ENCODE measurements at places on chromosomes 1 and 21.

- DNase-seq, result no peak
Measured at GRCh38 chr1:156226116-156226538, 13.3 kb downstream of the PMF1 start.

DNA sequence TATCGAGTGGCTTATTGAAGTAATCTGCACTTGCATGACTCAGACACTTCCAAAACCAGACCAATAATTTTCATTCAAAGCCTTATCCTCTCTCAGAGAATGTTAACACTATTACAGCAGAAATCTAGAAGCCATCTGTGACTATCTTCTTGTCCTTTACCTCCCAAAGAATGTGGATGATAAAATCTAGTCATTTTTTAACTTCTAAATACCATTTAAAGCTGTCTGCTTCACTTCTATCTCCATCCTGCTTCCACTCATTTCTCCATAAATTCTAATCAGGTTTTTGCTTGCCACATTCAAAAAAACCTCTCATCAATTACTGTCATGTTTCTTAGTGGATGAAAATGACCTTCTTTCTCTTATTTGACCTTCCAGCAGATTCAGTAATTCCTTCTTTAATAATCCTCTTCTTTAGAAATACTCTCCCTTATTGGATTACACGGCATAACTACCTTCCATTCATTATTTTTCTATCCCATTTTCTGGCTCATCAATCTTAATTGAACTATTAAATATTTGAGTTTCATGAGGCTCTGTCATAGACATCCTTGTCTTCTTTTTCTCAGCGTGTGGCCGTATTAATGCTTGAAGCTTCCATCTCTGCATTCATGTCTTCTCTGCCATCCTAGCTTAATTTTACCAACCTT, 1999.4 kb downstream of the MRPL39 start:
- DNase-seq, result no peak

DNA sequence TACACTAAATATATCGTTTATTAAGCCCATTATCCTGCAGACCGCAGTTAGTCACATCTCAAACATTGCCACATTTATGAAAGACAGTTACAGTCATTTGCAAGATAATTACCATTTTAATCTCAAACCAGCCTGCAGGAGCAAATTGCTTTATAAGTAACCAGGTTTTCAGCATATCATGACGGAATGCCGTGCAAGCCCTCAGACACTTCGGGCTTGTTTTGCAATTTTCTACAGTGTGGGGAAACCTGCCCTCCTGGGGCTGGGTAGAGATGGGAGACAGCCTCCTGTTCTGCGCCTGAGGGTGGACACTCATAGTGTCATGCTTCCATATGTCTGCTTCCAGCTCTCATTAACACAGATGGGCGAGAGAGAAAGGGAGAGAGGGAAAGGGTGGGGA, 563.9 kb downstream of the NPHP4 start:
- DNase-seq, result no peak

GRCh38 chr21:36321325-36322082, 1.5 kb downstream of the MORC3 start:
- peak; percentile 50 for DNase-seq

GRCh38 chr1:91507328-91507727, 6.7 kb downstream of the CDC7 start:
- no peak for DNase-seq

DNA sequence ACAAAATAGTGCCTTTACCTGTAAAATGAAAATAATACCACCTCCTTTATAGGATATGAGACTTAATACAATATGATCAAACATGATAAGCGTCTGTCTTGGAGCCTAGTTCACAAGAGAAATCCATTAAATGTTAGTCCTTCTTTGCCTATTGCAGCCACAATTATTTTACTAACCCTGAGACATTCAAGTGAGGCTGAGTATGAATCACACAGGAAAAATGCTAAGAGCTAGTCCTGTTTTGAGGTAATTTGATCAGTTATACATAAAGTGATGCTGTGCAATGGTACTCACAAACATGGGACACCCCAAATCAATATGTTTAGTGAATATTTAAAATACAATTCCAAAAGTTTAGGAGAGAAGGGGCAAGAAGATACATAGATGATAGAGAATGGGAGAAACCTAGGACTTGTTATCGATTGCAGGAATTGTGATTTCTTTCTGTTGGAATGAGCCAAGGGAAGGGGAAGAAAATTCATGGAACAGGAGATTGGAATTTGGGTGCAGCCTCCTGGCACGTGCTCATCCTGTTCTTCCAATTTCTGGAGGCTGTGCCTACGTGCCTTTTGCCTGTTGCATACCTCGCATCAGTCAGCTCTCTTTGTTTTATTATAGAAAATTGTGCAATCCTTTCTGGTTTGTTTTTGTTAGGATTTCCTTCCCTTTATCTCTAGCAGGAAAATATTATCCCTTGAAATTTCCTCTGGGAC, 39.9 kb upstream of the BACH1 start:
- peak; percentile 34 for DNase-seq

- peak; percentile 77 for DNase-seq
Measured at GRCh38 chr1:85201340-85202091, 700 bp upstream of the SYDE2 start.
